ENCODE measurements at places on chromosomes 5 and 9.
A peak's percentile ranks its signal among the peaks of the same experiment; 100 is the strongest.

- DNase-seq = no peak
Observed at GRCh38 chr5:21680641-21681040, 1172.5 kb downstream of the CDH12 start.

DNA sequence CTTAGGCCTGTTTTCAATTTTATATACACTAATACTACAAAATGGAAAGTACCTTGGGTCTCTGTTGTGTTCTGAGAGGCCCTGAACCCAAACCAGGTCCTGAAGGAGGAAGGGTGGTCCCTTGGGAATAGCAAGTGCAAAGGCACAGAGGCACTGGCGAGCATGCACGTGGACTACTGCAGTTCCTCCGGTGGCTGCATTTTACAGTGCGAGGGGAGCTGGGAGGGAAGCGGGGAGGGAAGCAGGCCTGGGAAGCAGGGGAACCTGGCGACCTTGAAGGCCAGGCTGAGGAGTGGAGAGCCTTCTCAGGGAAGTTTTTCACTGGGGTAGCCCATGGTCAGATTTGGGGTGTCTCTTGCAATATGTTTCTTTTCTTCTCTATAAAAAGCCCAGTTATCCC lies 33.9 kb downstream of the MORN5 start:
- no peak for DNase-seq

GRCh38 chr9:134891713-134892112 lies 11.1 kb downstream of the FCN2 start:
- no peak for DNase-seq

GRCh38 chr9:126564128-126564527 lies 49.6 kb upstream of the LMX1B start:
- DNase-seq = no peak

GRCh38 chr9:1941989-1942388 lies 73.2 kb upstream of the SMARCA2 start:
- DNase-seq = no peak

DNA sequence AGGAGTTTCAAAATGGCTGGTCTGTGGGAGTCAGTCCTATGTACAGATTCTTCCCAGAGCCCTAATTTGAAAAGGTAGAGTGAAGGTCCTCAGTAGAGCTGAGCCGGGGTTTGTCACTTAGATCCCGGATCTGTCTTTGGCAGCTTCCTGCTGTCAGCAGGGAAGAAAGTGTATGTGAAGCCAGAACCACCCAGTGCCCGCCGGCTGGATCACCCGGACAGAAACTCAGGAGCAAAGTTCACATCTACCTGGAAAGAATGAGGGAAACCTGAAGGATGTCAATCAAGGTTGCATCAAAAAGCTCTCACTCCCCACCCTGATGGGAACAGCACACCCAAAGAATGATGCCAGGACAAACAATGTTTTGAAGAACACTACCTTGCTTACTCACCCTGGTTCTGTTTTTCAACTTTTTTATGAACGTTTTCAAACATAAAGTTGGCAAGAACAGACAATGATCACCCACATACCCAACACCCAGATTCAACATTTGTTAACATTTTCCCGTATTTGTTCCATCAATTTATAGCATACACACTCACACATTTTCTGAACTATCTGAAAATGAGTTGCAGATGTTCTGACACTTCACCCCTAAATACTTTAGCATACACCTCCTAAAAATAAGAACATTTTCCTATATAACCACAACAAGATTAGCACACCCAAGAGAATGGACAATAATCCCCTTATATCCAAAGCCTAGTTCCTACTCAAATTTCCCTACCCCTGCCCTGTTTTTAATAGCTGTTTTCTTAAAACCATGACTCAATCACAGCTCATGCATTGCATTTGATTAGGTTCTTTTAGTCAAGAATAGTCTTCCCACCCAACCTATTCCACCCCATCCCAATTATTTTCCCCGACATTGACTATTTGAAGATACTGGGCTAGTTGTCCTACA lies 133.9 kb downstream of the LHFPL2 start:
- no peak for DNase-seq

DNA sequence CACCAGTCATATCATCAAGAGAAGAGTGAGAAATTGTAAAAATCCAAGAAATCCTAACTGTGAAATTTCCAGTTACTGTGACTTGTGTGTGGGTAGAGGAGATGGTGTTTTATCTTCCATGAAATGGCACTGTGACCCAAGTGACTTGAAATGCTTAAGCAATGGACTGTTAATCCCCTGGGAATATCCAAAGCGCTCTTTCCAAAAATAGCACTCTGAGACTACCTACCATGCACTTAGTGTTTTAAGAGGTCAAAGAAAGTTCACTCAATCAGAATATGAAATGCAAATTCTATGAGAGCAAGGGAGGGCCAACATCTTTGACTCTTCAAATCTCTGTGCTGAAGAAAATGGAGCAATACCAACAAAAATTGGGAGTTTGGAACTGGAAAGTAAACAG lies 244.0 kb downstream of the GABRB2 start:
- DNase-seq = no peak

DNA sequence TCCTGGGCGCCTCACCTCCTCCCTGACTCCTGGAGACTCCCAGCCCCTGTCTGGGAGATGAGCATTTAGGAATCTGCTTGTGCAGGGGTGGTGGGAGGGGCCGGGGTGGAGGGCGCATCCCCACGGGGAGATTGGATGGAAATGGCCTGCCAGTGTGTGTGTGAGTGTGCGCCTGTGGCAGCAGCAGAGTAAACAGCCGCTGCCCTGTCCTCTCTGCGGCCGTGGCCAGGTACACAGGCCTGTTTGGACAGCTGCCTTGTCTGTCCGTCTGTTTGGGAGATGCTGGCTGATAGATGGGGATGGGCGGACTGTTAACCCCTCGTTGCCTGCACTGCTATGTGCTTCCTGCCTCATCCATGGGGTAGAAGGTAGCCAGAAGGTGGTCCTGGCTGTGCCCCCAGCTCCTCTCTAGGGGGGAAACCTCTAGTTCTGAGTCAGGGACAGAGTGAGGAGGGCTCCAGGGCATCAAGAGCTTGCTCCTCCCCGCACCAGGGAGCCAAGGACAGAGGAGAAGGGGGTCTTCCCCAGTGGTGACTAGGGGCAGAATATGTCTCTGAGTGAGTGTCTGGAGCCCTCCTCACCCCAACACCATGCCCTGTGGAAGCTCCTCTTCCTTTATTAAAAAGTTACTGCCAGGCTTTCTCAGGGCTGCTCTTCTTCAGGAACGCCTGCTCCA lies 60.1 kb downstream of the LMX1B start:
- peak; percentile 58 for DNase-seq

GRCh38 chr5:81226949-81227348 lies 6.2 kb upstream of the CKMT2 start:
- DNase-seq = no peak

- DNase-seq = no peak
Observed at GRCh38 chr9:70255486-70255885, 3.3 kb upstream of the SMC5 start.

DNA sequence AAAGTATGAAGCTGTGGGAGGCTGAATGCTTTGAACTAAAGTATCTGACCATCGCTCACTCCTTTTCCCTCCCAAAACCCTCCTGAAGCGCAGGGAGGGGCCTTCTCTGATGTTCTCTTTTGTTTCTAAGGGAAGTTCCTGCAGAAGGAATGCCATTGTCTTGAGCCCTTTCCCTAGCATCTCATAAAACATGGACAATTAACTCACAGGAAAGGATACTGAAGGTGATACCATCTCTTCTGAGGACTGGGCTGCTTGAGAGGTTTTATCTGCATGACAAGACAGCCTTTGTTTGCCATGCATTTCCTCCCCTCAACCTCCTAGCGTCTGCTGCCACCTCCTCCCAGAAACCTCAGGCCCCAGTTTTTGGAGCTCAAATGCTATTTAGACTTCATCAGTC lies 4.3 kb upstream of the RMND5B start:
- DNase-seq = no peak

- no peak for DNase-seq
Observed at GRCh38 chr5:143155455-143155854, 248.0 kb downstream of the NR3C1 start.

GRCh38 chr5:87410931-87411330 lies 1.8 kb downstream of the CCNH start:
- no peak for DNase-seq

DNA sequence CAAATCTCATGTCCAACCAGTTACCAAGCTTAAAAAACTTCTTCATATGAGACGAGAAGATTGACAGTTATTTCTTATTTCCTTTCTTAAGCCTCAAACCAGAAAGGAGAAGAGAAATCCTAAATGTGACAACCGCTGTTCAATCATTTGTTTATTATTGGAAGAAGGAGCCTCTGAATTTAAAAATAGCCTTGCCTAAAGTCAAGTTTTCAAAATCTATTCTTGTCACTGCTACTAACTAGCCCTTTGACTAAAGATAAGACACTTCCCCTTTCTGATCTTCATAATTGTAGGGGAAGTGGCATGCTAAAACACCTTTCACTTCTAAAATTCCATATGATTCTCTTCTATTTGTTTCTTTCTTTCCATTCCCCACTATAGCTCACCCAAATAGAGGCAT lies 106.2 kb upstream of the EMB start:
- DNase-seq = no peak

DNA sequence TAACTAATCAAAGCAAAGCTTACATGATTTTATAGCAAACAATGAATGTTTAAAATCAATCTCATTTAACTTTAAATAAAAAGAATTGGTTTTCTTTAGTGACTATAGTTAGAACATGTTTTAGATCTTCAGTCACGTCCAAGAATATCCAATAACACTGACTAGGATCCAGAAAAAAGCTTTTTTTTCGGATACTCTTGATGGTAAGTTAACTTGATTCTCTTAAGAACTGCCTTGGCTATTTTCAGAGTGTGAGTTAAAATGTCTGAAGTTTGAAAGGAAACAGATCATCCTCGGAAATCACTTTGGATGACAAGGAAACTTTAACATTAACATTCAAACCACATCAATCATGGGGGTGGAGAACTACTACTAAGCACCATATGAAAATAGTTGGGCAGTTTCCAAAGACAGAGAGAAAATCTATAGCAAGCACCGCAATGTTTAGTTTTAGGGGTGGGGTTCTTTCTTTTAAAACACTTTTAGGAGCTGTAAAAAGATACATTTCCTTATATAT lies 83.7 kb upstream of the SLC27A6 start:
- no peak for DNase-seq

DNA sequence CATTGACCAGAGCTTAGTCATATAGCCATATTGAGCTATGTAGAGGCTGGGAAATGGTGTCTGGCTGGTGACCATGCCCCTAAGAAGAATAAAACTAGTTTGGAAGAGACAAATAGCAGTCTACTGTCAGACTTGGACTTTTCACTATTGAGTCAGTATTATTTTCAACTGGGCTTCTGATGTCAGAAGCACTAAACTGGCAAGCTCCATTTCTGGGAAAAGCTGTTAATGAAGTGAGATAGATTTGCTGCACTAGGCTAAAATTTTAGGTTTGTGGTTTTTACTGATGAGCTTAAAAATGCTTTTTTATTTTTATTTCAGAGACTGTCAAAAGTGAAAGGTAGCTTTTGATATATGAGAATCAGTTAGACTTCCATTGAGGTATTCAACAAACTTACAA lies 220.2 kb downstream of the RAB3C start:
- DNase-seq = no peak

GRCh38 chr9:124121725-124122124 lies 110.2 kb downstream of the LHX2 start:
- DNase-seq = no peak

DNA sequence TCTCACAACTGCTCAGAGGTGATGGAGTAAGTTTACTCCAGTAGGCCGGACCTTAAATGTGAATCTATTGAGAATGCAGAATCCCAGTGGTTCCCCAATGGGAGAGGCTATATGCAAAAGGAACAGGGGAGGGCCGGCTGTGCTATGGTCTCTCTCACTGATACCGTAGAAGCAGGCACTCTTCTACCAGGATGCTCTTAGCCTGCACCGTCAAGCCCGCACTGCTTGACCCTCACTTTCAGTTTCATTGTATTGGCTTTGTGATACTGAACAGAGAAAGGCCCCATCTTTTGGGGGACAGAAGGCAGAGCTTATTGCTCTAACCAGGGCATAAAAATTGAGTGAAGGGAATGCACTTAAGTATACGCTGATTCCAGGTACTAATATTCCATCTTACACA lies 615.0 kb upstream of the RGMB start:
- DNase-seq = no peak

DNA sequence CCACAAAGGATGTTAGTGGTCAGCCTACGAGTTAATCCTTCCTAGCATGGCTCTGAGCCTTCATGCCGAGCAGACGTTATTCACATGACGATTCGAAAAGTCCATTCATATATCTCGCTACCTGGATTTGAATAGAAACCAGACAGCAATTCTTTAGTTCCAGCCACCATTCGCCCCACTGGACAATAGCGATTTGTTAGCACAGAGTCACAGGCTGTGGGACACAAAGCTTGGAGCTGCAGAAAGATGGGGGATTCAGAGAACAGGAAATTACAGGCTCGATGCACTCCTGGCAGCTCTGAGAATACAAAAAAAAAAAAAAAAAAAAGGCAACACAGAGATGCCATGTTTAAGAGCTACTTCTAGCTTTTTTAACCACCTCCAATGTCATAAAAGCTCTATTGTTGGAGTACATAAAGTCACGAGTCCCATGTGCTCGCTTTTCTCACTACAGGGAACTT lies 110.7 kb downstream of the NR6A1 start:
- peak; percentile 2 for DNase-seq

GRCh38 chr9:133056533-133056932 lies 5.2 kb upstream of the CEL start:
- no peak for DNase-seq

DNA sequence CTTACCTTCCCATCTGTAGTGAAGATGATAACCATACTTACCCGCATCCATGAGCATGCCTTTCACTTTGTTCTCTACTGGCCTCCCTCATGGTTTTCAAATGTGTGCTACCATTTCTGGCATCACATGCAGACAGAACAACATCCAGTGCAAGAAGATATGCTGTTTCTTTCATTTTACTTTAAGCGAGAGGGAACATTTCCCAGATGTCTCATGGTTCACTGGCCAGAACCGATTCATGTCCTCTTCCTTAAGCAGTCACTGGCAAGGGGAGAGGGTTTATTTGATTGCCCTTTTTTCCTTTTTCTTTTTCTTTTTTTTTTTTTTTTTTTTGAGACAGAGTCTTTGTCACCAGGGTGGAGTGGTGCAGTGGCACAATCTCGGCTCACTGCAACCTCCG lies 37.7 kb downstream of the ARRDC3 start:
- DNase-seq = no peak

DNA sequence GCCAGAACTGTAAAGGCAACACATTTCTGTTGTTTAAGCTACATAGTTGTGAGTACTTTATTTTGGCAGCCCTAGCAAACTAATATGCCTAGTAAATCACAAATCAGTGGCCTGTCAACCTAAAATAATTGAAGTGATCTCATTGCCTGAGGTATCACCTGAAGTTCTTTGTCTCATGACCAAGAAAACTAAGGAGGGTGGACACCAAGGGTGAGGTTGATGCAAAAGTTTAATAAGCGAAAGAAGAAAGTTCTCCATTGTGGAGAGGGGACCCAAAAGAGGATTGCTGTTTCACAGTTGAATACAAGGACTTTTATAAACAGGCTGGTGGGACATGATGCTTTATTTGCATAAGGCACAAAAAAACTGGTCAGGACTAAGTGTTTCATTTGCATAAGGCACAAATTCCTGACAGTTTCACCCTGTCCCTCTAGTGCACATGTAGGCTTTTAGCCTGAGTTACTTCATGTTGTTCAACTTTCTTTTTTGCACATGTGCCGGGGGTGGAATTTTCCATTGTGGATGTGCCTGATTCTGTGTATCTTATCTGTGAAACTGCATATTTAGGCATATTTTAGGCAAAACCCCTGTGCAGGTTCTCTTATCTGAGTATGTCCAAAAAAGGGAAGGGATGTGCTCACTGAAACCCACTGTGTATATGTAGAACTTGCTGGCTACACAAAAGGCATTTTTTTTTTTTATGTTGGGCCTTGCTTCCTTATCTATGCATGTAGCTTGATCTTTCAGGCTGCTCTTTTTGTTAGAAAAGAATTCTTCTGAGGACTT lies 108.6 kb upstream of the RAI14 start:
- no peak for DNase-seq

Measured in NCI-H510A (cell line).